Adipose tissue (tissue), 3 donors: ENCODE measurements at places on chromosomes 3 and 15. TPM values are rescaled to one million over a fixed set of nuclear protein-coding genes. Genes with fewer than 3 reads are reported as not detected.

VWA5B2 gene
- 4.4 TPM for polyA plus RNA-seq

SLC2A2 gene
- polyA plus RNA-seq: not detected

PLAAT1 gene
- polyA plus RNA-seq: 0.20 TPM

CPN2 gene
- 0.58 TPM for polyA plus RNA-seq

TRIP4 gene
- 33.0 TPM for polyA plus RNA-seq
